ENCODE measurements at places on chromosomes 4 and X.

- no peak for DNase-seq
Observed at GRCh38 chr4:120568731-120569130, 353.8 kb downstream of the PRDM5 start.

- no peak for DNase-seq
Observed at GRCh38 chr4:147343692-147344091, 137.2 kb upstream of the EDNRA start.

DNA sequence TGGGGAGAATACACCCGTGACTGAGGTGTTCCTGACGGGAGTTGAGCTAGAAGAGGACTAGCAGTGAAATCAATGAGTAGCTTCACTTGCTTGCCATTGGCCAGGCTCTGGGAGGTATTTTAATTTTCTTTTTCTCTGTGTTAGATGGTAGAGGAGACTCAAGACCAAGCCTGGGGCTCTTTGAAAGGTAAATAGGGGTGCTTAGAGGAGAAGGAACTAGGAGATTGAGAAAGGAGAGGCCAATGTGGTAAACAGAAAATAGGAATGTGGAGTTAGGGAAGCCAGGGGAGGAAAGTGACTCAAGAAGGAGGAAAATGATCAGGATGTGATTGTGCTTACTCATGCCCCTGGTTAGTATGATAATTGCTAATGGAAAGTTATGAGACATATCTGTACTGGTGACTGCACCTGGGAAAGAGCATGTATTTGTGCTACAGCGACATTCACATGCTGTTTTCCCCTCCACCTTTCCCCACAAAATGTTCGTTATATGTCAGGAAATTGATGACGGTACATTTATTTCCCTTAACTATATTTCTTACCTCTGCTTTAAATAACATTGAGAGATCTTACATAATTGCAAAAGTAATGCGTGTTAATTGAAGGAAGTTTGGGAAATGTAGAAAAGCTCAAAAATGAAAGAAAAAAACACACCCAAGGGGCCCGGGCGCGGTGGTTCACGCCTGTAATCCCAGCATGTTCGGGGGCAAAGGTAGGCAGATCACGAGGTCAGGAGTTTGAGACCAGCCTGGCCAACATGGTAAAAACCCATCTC lies 16.9 kb upstream of the LRBA start:
- no peak for DNase-seq

- DNase-seq = no peak
Observed at GRCh38 chr4:182212211-182212761, 30.9 kb upstream of the TENM3 start.

GRCh38 chr4:7880683-7881082 lies 59.0 kb downstream of the AFAP1 start:
- no peak for DNase-seq

GRCh38 chr4:30720021-30720660 lies at the start of gene PCDH7:
PCDH7 (plus strand) TSS chr4:30720369; CDS start chr4:30721423, 1,054 bp downstream.
- no peak for DNase-seq

DNA sequence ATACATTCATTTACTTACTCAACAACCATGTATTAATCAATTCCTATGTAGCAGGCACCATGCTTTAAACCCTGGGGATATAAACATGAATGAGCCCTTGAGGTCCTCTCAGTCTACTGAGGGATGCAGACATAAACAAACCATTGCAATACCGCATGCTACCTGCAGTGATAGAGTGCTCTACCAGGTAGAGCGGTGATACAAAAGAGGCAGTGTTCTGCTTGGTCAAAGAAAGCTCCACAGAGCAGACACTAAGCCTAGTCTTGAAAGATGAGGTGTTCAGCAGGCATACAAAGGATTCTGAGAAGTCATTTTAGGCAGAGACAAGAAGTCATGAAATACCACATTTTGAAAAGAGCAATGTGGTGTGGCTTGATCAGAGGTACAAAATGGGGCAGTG lies 26.9 kb upstream of the AMOT start:
- peak; percentile 12 for DNase-seq

GRCh38 chr4:77819404-77819842 lies 255 bp upstream of the CNOT6L start:
- peak; percentile 24 for DNase-seq

DNA sequence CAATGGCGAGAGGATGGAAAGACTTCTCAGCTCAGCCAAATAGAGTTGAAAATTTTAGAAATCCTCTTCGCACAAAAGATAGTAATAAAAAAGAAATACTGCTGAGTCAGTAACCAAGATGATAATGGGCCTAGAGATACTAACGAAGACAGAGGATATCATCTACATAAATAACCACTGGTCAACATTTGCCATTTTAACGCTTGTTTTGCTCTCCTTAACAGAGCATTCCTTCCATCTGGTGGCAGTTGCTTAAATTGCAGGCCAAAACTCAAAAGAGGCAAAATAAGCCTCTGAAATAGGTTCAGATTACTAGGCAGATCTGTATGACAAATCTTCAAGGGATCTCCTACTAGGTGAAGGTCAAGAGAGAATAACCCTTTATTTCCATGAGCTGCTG lies 51.7 kb upstream of the MCF2 start:
- DNase-seq = no peak

- DNase-seq = no peak
Observed at GRCh38 chr4:70877556-70877955, 24.6 kb upstream of the MOB1B start.

DNA sequence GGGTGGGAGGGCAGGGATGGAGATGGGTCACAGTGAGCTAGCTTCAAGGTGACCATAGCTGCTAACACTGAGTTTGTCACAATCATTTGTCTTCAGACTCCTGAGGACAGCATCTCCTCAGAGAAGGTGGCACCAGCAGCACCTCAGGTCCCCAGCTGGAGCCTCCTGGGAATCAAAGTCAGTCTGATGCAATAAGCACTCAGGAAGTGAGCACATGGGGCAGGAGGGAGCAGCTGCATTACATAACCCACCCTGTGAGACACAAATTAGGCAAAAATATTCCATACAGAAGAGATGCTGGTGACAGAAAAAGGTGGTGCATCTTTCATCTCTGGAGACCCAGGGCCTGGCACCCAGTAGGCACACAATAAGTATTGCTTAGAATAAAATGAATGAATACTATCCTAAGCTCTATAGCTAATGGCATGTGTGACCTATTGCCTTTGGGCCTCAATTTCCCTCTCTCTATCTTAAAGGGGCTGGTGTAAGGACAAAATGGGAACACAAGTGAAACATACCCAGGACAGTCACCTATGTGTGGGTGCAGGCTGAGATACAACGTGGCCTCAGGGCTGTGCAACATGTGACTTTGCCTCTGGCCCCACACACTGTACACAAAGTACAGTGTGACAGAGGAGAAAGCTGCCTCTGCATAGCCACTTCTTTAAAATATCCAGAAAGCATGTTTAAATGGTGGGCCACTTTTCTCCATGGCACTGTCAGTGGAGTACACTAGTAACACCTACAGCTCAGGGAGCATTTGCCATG lies 37.1 kb downstream of the SLC39A8 start:
- DNase-seq = no peak

GRCh38 chr4:20044502-20044911 lies 207.2 kb upstream of the SLIT2 start:
- no peak for DNase-seq

- no peak for DNase-seq
Observed at GRCh38 chrX:68415316-68415715, 18.0 kb downstream of the OPHN1 start.

DNA sequence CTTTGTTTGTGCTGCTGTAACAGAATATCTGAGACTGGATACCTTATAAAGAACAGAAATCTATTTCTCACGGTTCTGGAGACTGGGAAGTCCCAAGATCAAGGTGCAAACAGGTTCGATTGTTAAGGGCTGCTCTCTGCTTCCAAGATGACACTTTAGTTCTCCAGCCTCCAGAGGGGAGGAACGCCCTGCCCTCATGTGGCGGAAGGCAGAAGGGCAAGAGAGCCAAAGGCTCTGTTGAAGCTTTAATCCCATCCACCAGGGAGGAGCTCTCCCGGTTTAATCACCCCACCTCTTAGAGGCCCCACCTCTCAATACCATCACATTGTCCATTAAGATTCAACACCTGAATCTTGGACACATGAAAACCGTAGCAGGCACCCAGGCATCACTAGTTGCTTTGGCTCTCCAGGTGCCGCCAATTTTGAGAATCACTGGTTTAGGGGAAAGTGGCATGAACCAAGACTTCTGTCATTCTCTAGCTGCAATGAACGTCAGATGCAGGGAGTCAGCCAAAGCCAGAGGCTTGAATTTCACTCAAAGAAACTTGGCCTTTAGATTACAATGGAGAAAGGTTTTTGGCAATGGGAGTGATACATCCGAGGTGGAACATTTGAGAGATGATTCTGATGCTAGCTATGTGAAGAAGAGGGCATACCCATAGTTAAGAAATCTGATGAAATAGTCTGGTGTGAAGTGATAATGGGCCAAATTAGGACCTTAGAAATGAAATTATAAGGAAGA lies 15.7 kb downstream of the FHL1 start:
- no peak for DNase-seq

DNA sequence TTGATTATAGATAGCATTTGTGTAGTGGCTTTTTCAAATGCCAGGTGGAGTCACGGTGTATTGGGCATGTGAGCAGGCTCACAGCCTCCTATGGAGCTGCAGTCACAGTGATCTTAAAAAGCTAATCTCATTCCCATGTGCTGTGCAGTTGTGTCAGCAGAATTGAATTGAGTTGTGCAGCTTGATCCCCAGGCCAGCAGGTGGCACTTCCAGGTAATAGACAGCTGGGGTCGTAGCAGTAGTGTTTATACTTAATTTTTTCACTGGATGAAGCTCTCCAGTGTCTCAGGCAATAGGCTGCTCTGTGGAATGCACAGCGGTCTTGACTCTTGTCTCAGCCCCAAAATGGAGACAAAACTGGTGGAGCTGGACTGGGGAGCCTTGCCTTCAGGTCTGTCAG lies 1028.1 kb downstream of the SH3BGRL start:
- DNase-seq = no peak

DNA sequence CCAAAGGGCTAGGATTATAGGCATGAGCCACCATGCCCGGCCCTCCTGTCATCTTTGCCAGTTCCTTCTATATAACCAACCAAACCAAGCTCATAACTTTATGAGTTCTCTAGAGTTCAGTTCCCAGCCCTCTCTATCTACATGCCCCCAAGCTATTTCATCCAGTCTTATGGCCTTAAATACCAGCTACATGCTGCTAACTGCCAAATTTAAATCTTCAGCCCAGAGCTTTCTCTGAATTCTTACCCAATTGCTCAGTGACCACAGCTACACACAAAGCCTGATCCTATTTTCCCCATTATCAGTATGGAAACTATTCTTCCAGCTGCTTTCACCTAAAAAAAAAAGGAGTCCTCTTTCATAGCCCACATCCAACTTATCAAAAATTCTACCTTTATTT lies 23.1 kb downstream of the TMEM184C start:
- no peak for DNase-seq

DNA sequence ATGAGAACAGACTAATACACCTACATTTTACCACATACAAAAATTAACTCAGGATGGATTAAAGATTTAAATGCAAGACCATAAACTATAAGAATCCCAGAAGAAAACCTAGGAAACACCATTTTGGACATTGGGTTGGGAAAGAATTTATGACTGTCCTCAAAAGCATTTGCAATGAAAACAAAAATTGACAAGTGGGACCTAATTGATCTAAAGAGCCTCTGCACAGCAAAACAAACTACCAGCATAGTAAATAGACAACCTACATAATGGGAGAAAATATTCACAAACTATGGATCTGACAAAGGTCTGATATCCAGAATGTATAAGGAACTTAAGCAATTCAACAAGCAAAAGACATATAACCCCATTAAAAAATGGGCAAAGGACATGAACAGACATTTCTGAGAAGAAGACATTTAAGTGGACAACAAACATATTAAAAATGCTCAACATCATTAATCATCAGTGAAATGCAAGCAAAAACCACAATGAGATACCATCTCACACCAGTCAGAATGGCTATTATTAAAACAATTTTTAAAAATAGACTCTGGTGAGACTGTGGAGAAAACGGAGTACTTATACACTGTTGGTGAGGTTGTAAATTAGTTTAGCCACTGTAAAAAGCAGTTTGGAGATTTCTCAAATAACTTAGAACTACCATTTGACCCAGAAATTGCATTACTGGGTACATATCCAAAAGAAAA lies 221.7 kb upstream of the DIPK2B start:
- DNase-seq = no peak

DNA sequence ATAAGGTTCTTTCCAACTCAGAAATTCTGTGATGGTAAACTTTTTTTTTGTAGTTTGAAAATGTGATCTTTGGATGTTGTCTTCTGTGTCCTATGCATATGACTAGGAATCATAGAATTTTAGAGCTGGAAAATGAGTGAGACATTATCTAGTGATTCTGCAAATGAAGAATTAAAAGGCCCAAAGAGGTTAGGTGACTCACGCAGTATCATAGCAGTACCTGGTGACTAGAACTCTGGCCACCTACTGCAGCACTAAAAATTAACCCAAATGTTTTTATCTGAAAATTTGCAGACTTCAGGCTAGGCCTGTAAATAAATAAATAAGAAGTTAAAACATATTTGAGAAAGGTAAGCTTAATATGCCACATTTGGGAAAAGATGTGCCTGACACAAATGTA lies 52.8 kb downstream of the NFKB1 start:
- DNase-seq = no peak

GRCh38 chrX:84907324-84907968 lies 96.2 kb upstream of the APOOL start:
- no peak for DNase-seq

DNA sequence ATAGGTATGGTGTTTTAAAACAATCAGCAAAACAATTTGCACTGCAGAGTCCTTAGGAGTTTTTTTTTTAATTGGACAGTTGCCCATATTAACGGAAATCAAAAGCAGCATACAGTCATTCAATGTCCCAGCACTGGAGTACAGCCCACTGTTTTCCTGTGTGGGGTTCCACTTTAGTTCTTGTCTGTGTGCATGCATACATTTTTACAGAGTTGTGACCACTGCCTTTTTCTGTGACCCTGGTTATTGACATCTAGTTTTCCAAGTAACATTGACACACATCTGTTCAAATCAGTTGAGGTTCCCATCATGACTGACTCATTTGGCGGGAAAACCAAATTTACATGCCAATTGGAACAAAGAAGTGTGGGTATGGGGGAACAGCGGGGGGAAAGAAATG lies 83.3 kb downstream of the HPRT1 start:
- no peak for DNase-seq

GRCh38 chr4:28073860-28074555 lies 1213.4 kb downstream of the STIM2 start:
- DNase-seq = no peak
